ENCODE measurements at places on chromosomes 11 and 22. TPM values are rescaled to one million over a fixed set of nuclear protein-coding genes. Genes with fewer than 3 reads are reported as not detected.
A peak's percentile ranks its signal among the peaks of the same experiment; 100 is the strongest.

The PKP3 gene
- total RNA-seq = 27.0 TPM

The C22orf31 gene
- total RNA-seq = not detected

The GUCY1A2 gene
- total RNA-seq = 2.5 TPM

The ZP1 gene
- total RNA-seq = not detected

The CLMP gene
- total RNA-seq = 9.4 TPM

The TNNI2 gene
- total RNA-seq = not detected

The SHISA8 gene
- not detected for total RNA-seq

The MS4A4A gene
- not detected for total RNA-seq

The NELL1 gene
- total RNA-seq = not detected

The DCHS1 gene
- total RNA-seq = 0.14 TPM

The KRTAP5-9 gene
- not detected for total RNA-seq

The MICAL2 gene
- total RNA-seq = 0.63 TPM

DNA sequence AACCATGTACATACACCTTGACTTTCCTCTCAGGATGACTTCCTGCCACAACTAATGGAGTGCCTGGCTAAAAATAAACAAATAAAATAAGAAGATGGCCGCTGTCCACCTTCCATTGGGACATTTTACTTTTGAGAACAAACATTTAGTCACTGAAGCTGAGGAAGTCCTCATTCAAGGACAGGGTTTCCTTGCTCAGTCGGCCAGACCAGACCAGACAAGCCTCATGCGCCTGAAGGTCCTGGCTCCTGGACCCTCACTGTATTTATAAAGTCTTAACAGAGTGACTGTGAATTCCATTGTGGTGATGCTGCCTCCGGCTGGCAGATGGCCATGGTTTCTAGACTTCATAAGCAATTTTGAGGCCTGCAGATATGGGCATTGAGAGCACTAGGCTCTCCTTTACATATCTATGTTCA lies 114.5 kb downstream of the MAML2 start:
- DNase-seq = peak; percentile 70

DNA sequence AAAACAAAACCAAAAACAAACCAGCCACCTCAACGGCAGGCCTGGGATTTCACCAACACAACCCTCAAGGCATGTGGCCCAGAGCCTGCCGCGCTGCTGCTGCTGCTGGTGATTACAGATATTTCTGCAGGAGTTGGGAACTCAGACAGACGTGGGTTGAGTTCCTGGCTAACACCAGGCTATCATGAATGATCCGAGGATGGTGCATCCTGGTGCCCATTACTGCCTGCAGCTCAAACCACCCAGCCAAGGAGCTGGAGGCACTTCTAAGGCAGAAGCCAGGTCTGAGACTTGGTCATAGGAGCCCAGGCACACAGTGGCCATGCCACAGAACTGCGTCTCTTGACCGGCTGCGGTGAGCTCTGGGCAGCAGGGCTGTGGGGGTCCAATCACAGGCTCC lies 151.8 kb downstream of the MPPED1 start:
- DNase-seq = no peak

GRCh38 chr11:93515441-93516025 lies 27.7 kb downstream of the SMCO4 start:
- no peak for DNase-seq

- DNase-seq = no peak
These were observed 935 bp downstream of the QSER1 start for GRCh38 chr11:32893343-32894148.

GRCh38 chr22:39789788-39790187 lies 103.8 kb downstream of the ENTHD1 start:
- DNase-seq = no peak

- no peak for DNase-seq
These were observed 28.1 kb upstream of the CHORDC1 start for GRCh38 chr11:90250970-90251369.

GRCh38 chr22:42621505-42622002 lies 6.9 kb upstream of the POLDIP3 start:
- peak; percentile 47 for DNase-seq

- DNase-seq = no peak
These were observed 14.5 kb downstream of the MAML2 start for GRCh38 chr11:96328395-96329010.

DNA sequence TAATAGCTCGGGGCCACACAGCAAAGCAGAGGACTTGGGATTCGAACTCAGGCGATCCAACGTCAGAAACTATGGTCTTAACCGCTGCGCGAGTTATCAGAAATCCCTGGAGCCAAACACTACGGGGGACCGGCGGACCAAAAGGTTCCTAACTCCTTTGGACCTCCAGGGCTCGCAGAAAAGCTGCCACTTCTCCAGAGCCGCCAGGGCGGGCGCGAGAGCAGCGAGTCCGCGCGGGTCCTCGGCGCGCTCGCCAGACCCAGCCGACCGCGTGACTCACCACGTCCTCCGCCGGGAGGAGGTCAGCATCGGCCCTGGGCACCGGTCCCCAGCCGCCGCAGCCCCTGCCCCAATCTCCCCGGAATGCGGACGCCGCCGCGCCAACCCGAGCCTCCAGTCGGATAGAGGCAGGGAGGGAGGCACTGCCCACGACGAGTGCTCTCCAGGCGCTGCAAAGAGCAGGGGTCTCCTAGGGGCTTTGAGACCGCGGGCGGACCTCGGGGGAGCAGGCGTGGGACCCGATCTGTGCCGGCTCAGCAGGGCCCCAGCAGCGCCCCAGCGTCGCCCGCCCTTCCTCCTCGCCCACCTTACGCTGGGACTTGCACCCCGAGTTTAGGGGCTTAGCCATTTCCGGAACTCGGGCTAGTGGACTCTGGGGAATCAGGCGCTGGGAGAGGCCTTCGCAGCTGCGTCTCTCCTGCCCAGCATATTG lies 6.2 kb upstream of the ALX4 start:
- DNase-seq = peak; percentile 14

GRCh38 chr11:71172680-71173079 lies 79.7 kb downstream of the SHANK2 start:
- no peak for DNase-seq

GRCh38 chr11:1121331-1121812 lies 36.4 kb upstream of the MUC5AC start:
- no peak for DNase-seq

DNA sequence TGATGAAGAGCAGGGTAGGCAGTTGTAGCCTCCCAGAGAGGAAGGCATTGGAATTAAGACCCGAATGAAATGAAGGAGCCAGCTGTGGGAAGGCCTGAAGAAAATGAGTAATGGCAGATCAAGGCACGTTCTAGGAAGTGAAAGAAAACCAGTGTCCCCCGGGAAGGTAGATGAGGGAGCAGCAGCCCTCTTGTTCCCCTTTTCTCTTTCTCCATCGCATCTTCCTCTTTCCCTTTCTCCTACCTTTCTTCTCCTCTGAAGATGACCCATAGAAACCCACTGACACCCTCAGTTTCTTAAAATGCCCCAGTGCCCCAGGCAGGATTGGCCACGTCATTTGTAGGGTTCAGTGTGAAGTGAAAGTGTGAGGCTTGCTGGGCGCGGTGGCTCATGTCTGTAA lies 172.6 kb upstream of the SEZ6L start:
- no peak for DNase-seq

- DNase-seq = peak; percentile 48
These were observed 1.8 kb upstream of the PACS1 start for GRCh38 chr11:66068154-66068821.

GRCh38 chr11:45432100-45432499 lies 146.0 kb upstream of the SYT13 start:
- DNase-seq = no peak

- DNase-seq = no peak
These were observed 13.5 kb downstream of the SLC43A1 start for GRCh38 chr11:57501953-57502352.

DNA sequence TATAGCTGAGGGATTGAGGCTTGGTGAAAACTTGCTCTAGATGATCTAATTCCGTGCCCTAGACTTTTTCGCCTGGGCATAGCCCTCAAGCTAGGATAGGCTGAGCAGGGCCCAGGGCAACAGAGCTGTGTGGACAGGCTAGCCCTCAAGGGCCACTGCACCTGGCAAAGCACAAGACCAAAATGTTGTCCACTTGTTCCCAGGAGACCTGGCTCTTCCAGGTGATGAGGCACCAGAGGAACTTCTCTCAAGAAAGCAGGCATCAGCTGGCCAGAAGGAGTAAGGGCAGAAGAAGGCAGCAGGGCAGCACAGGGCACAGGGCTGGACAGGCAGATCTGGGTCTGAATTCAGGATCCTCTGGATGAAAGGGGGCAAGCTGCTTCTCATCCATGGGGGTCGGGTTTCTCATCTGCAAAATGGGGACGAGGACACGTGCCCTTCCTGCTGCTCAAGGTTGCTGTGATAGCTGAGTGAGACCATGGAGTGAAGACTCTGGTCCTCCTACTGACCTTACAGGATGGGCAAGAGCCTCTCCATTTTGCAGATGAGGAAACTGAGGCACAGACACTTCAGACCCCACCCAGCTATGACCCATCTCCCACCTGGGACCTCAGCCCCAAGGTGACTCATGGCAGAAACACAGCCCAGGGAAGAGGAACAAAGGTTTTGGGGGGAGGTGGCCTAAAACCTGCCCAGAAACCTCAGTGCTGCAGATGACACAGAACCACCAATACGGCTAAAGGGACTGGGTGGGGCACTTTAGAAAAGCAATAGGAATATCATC lies 42.2 kb upstream of the PRDM11 start:
- no peak for DNase-seq

GRCh38 chr11:90235526-90235925 lies 12.7 kb upstream of the CHORDC1 start:
- no peak for DNase-seq

DNA sequence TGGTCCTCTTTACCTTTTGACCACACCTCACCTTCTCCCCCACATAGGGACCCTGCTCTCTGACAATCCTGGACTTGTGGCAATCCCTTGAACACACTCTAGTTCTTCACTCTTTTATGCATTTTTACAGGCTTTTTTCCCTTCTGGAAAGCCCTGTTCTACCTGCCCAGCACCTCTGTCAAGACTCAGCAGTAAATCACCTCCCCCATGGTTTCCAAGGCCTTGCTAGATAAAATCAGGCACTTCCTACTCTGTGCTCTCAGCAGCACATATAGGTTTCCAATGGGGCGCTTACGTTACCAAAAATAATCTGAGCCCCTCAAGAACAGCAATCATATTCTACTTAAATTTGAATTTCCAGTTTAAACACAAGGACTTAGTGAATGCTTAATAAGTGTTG lies 53.9 kb downstream of the ETS1 start:
- no peak for DNase-seq

DNA sequence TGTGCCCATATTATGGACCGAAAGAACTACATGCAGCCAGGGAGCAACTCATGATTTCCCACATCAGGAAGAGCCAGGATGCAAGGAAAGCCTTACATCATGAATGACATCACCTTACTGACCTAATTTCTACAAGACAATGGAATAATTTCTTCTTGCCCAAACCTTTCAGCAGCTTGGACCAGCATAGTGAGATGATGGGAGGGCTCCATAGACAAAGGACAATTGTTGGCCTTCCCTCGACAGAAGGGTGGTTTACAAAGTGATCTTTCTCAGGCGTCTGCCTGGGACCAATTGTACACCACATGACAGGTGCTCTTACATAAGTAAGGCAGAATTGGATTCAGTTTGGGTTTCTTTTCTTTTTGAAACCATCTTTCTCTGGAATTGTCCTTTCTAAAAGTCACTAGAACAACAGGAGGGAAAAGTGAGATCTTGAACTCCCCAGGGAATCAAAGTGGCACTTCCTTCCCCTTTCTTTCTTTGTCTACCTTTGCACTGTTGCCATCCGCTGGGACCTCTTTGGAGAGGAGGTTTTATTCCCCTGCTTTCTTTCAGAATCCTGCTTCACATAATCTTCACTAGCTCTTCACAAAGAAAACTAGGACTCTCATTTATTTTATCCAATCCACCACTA lies 51.7 kb upstream of the PAK1 start:
- no peak for DNase-seq

- no peak for DNase-seq
These were observed 20.4 kb upstream of the UPB1 start for GRCh38 chr22:24474649-24475255.

- DNase-seq = no peak
These were observed 9.7 kb upstream of the ANKK1 start for GRCh38 chr11:113377681-113378412.

GRCh38 chr22:29748248-29748893 lies 18.4 kb downstream of the ZMAT5 start:
- DNase-seq = no peak

GRCh38 chr11:74169738-74170458 lies 904 bp downstream of the C2CD3 start:
- DNase-seq = no peak

DNA sequence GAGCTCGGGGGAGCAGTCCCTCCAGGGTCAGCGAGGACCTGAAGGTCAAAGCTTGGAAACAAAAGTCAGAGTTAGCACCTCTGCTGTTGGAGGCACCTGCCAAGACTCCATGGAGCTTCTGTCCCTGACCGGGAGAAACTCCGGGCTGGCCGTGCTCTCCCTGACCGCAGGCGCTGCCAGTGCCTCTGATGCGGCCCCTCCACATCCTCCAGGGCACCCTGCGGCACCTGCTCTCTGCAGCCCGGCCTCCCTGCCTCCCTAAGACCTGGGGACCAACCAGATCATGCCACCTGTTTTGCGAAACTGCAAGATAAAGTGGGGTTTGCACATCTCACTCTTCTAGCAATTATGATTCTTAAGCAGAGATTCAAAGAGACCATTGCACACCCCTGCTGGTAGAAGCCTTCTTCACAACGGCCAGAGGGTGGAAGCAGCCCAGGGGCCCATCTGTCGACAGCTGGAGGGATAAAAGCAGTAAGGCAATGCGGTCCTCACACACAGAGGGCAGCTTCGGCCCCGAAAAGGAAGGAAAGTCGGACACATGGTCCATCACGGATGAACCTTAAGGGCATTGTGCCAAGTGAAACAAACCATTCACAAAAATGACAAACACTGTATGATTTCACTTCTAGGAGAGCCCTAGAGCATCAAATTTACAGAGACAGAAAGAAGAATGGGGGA lies 477.1 kb downstream of the BRD1 start:
- no peak for DNase-seq

GRCh38 chr11:9527481-9528135 lies 45.9 kb upstream of the WEE1 start:
- DNase-seq = no peak

GRCh38 chr11:64357904-64358535 lies 942 bp upstream of the RPS6KA4 start:
- no peak for DNase-seq

DNA sequence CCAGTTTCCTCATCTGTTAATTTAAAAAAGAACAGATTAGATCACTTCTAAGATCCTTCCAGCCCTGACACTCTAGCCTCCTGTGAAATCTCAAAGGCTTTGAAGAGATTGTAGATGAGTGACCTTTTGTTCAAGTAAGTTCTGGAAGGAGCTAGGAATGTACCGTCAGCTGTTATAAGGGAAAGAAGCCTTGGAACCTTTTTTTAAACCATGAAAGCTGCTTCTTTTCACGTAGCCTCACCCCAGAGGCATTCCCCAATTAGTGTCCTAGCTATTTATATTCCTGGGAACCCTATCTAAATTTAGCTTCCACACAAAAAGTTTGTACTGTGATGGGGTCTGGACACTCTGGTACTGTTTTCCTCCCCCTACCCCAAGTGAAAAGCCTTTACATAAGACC lies 35.8 kb upstream of the SLN start:
- DNase-seq = no peak

All from NCI-H460 (cell line).